ENCODE measurements at places on chromosomes 12 and 14.

- DNase-seq: peak; percentile 71
Observed at GRCh38 chr12:104166465-104166864, 28.5 kb upstream of the NFYB start.

DNA sequence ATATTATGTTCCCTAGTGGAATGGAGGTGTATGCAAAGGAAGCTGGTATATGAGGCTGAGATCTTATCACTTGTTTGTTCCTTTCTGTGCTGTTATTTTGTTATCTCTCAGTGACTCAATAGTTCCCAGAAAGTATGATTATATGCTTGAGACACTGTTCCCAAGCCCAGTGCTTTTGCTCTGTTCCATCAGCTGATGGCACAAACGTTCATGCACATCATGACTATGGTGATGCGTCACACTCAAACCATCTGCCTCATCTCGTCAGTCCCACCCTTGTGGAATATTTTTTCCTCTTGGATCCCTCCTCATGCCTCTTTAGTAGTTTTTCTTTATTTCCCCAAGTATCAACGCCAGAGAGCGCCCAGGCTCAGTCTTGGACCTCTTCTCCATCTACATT, 786.9 kb downstream of the AACS start:
- DNase-seq: peak; percentile 5

- peak; percentile 66 for DNase-seq
Observed at GRCh38 chr14:99619835-99620834, 16.1 kb upstream of the CCDC85C start.

- no peak for DNase-seq
Observed at GRCh38 chr14:89486961-89487360, 69.9 kb upstream of the FOXN3 start.

- DNase-seq: no peak
Observed at GRCh38 chr14:105155681-105156413, 12.7 kb downstream of the JAG2 start.

DNA sequence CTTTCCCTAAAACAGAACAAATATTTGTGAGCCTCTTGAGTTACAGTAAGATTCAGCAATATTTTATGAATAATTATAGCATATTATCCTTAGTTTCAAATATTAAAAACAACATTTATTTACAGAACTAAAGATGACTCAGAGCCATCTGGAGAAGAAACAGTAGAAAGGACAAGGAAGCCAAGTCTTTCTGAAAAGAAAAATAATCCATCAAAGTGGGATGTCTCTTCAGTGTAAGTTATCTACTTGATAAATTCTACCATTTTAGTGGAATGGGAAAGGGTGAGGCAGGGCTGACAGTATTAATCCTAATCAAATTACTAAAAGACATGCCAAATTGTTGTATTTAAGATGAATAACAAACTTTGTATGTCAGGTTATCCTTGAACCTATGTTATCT, 88.1 kb downstream of the DNAI7 start:
- DNase-seq: no peak

DNA sequence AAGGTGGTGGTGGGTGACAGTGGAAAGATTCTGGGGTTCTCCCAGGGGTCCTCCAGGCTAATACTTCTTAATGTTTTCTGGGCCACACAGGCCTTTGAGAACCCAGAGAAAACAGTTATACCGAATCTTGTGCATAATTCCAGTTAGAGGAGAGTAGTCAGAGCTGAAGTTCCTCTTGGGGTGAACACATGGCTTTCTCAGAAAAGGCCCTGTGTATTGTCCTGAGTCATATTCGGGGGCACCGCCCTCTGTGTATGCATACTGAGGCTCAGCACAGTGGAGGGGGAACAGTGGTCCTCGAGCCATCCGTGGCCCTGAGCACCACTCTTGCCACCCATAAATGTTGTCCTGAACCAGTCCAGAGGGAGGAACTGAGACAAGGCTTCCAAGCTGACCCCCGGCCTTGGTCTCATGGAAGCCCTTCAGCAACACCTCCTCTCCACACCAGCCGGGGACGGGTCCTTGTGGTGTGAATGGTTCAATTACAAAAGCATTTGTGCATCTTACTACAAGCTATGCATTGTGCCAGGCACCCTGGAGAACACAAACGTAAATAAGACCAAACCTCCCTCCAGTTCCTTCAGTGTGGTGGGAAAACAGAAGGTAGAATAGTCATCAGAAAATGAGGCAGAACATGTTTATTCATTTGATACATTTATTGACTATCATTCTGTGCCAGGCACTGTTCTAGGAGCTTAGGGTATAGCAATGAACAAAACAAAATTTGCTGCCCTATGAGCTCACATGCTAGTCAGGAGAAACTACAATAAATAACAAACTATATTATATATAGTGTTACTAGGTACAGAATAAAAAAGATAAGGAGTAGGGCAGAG, 9.9 kb downstream of the DHRS2 start:
- DNase-seq: no peak

- DNase-seq: peak; percentile 5
Observed at GRCh38 chr12:7369274-7369729, 65.4 kb downstream of the ACSM4 start.

DNA sequence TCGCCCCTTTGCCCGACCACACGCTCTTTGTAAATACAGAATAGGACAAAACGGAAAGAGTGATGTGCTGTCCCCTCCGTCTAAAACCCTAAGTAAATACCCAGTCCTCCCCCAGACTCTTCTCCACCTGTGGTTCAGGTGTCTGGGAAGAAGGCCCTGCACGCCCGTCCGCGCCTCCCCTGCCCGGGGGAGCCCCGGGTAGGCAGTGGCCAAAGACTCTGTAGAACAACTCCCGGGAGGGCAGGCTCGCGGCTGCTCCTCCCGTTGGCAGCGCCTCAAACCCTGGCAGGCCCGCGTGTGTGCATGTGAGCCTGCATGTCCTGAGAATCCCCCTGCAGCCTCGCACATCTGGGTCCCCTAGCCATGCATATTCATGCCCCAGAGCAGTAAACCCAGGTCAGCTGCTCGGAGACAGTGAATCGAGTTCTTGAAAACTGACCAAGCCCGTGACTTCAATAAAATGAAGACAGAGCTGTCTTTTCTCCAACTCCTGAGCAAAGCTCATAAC, 165.8 kb downstream of the MON2 start:
- no peak for DNase-seq

DNA sequence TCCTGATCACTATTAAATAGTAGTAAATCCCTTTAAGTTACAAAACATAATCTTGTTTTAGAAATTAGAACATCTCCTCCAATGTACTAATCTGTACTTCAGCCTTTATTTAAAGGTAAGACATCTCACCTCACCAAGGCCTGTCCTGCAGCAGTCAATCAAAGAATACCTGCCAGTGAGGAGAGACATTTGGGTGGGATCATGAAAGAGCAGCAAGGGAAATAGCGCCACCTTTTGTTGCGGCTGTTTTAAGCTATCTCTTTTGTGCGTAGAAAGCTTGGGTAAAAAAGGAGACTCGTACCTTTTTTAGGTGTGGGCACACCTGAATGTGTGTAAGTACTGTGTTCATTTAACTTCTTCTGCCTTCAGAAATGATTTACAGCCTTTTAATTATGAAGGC, 117.8 kb upstream of the TMTC1 start:
- DNase-seq: no peak

DNA sequence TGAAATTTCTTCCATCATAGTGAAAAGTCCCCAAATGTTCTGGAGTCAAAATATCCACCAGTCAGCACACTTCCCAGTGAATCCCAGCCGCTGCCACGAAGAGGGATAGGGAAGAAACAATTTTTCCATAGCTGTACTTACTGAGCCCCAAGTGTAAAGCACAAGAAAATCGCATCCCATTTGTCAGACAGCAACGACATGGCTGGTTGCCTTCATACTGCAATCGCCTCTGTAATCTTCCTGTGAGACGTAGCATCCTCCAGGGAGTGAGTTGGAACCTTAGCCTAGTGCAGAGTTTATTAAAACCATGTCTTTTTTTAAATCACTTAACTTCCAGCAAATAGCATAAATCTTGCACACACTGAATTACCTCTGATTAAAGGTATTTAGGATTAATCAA, 56.8 kb downstream of the GNG2 start:
- no peak for DNase-seq

GRCh38 chr12:128729628-128730121, 94.1 kb downstream of the SLC15A4 start:
- no peak for DNase-seq

- DNase-seq: peak; percentile 71
Observed at GRCh38 chr14:60565211-60565610, 56.3 kb downstream of the SIX6 start.

- no peak for DNase-seq
Observed at GRCh38 chr12:46535376-46535775, 162.8 kb upstream of the SLC38A2 start.

DNA sequence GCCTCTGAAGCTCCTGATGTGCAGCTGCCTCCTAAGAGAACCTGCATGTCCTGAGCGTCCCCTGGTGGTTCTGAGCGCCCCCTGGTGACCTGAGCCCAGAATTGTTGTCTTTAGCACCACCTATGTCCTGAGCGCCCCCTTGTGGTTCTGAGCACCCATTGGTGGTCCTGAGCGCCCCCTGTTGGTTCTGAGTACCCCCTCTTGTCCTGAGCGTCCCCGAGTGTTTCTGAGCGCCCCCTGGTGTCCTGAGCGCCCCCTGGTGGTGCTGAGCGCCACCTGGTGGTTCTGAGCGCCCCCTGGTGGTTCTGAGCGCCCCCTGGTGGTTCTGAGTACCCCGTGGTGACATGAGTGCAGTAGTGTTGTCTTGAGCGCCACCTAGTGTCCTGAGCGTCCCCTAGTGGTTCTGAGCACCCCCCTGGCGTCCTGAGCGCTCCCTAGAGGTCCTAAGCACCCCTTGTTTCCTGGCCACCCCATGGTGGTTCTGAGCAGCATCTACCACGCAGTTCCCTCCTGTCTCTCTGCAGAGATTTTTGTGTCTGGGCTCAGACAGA, 782.5 kb downstream of the TMEM121 start:
- no peak for DNase-seq

DNA sequence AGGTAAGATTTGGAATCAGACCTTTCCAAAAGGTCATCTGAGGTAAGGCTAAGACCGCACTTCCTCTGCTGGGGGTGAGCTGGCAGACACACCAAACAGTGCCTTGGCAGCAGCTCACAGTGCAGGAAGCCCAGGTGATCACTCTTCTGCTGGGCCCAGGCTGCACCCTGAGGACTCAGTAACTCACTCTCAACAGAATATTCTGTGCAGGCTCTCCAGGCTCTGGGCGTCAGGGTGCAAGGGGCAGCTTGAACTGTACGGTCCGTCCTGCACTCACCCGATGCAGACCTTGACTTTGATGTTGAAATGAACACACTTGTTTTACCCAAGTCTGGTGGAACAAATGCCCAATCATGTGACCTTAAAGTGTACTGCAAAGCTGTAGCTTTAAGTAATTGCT, 6.0 kb downstream of the ALKBH2 start:
- no peak for DNase-seq

GRCh38 chr12:726281-727140, 25.9 kb upstream of the WNK1 start:
- no peak for DNase-seq

- DNase-seq: no peak
Observed at GRCh38 chr12:71262466-71262865, 104.7 kb upstream of the TSPAN8 start.

GRCh38 chr14:45156067-45156466, 20.3 kb downstream of the FANCM start:
- DNase-seq: peak; percentile 16

DNA sequence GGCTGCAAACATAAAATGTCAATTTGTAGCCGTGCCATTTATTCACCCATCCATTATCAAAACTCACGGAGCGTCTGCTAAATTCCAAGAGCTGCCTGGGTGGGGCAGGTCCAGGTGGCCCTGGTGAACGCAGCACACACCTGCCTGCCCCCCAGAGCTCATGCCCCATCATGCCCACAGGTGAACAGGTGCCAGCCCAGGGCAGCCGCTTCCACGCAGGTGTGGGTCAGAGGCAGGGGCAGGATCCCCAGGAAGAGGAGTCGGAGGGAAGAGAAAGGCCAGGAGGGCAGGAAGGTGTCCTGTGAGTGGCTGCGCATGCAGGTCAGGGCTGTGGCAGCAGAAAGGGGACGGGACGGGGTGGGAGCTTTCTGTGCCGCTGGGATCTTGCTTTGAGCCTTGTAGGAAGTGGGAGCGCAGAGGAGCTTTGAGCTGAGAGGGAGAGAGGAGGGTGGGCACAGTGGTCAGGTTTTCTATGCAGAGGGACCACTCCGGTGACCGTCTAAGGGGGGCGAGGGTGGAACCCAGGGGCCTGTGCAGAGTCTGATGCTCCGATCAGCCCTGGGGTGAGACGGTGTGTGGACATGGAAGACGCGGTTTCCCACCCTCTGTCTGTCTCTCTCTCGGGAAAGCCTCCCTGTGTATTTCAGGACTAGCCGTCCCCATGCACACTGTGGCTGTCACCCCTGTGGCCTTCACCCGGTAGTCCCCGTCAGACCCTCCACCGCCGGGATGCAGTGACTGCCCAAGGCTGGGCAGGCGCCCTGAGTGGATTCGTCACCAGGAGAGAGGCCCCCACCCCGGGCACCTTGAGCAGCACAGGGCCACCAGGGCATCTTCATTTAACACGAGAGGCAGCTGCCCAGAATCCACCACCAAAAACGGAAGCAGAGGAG, 26.7 kb downstream of the GALNT9 start:
- no peak for DNase-seq

GRCh38 chr12:4796694-4797482, 76.7 kb downstream of the GALNT8 start:
- no peak for DNase-seq

DNA sequence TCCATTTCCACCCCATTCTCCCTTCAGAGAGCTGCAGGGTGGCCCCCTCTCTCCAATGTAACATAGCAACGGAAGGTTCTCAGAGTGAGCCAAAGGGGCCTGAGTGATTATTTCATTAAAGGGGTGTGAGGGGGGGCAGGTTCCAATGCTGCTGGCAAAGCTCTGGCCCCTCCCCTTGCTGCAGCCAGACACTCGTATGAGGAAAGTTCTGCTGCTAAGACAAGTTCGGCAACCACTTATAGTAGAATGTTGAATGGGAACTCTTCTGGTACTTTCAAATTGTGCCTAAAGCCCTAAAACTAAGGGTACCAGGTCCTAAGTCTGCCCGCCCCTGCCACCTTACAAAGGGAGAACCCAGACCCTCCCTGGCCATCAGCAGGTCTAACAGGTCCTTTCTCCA, 49.8 kb downstream of the PLEKHG3 start:
- DNase-seq: no peak

DNA sequence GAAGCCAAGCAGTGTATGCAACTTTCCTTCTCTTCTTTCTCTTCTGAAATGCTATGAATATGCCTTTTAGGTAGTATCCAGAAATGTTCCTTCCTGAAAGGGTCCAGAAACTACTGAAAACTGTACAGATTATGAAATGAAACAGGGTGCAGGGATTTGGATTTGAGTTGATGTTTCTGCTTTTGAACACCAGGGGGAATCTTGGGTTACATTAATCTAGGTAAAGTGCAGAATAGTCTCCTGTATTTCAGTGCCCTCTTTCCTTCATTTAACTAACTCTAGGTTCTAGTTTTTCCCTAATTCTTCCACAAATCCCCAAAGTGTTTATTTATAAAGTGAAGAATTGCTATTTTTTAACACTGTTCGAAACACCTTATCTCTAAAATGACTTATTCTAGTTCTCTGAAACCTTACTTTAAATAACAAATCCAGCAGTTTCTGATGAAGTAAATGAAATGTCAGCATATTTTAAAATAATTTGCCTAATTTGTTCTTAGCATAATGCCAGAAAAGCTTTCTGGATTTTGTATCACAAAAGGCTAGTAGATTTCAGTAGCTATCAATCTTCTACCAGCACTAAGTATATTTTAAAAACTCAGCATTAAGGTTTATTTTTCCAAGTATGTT, 111.9 kb downstream of the LRRK2 start:
- peak; percentile 31 for DNase-seq
